ENCODE measurements at places on chromosomes 11 and 22. TPM values are rescaled to one million over a fixed set of nuclear protein-coding genes. Genes with fewer than 3 reads are reported as not detected.

Gene SYT7
- polyA plus RNA-seq: not detected

Gene CTSW
- polyA plus RNA-seq: 5.4 TPM

Gene CRYAB
- not detected for polyA plus RNA-seq

DNA sequence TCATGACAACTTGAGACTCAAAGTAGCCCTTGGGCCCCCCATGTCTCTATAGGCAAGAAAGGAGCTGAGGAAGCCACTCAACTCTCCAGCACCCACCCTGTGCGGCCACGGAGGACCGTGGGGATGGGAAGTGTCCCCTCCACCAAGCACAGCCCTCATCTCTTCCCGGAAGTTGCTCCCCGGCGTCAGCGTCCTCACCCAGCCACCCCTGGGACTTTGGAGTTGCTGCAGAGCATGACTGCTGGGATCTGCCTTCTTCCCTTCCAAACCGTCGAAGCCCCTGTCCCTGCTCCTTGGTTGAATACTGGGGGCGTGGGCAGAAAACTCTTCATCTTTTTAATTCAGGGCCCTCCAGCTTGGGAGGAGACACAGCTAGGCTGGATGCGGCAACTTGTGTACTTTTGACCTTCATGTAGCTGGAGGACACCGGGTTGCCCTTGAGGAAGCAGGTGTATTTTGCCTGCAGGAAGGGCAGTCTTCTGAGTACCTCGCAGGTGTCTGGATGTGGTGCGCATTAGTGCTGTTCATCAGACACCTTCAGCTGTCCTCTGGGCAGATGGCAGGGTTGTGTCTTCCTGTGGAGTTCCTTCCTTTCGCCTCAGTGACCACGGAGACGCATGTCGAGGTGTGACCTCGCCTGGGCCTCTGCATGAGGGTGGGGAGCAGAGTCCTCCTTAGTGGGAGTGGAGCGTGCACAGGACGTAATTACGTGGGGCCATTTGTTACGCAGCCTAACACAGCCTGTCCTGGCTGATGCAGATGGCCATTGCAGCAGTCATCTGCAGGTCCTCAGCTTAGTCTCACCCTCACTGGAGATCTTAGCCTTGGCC is 12.2 kb upstream of the IFITM3 start:
- H3K27me3 ChIP-seq: no peaks in the 10 kb centered on the region
- H3K27ac ChIP-seq: no peak overlapping the region
- no peaks in the 10 kb centered on the region for H3K36me3 ChIP-seq
- H3K4me1 ChIP-seq: peaks cover 13% of the 10 kb centered on the region
- H3K4me3 ChIP-seq: no peak overlapping the region

- H3K4me1 ChIP-seq: peaks cover 45% of the 10 kb centered on the region
- no peaks in the 10 kb centered on the region for H3K36me3 ChIP-seq
- H3K27me3 ChIP-seq: peaks cover 2% of the 10 kb centered on the region
- H3K4me3 ChIP-seq: peak overlapping the region; percentile 74
- H3K27ac ChIP-seq: no peak overlapping the region
These were observed 1.5 kb upstream of the LARGE1 start for GRCh38 chr22:33921525-33922348.

DNA sequence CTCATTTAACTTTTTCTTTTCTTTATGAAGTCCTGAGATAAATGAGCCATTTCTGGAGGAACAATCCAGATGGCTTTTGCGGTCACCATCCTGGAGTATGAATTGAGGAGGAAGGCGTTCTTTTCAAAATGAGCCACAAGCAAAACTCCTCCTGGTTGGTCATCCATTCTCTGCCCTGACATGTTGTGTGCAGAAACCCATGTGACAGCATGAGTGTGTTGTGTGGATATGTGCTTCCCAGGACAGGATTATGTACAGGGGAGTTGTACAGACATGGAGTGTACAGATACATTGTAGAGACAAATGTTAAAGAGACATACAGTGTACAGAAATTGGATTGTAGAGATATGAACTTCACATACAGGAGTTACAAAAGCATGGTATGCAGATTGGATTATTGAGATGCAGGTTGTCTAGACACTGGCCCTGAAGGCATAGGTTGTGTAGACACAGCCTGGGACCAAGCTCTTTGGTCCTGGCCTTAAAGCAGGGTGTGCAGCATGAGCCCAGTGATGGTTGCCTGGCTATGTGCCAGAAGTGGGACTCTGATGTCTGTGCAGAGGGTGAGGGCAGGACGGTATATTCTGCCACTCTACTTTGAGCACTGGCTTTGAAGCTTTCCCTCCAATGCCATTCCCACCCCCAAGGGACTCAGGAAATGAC is 178.5 kb upstream of the ZBED5 start:
- H3K36me3 ChIP-seq: no peaks in the 10 kb centered on the region
- H3K4me3 ChIP-seq: no peak overlapping the region
- H3K27me3 ChIP-seq: no peaks in the 10 kb centered on the region

GRCh38 chr11:66176650-66177049 is 91.8 kb upstream of the RAB1B start:
- H3K4me3 ChIP-seq: no peak overlapping the region
- no peaks in the 10 kb centered on the region for H3K4me1 ChIP-seq
- DNase-seq: no peak
- no peaks in the 10 kb centered on the region for H3K27me3 ChIP-seq

- H3K4me3 ChIP-seq: no peak overlapping the region
- H3K4me1 ChIP-seq: peaks cover 3% of the 10 kb centered on the region
- no peaks in the 10 kb centered on the region for H3K27me3 ChIP-seq
- H3K27ac ChIP-seq: no peak overlapping the region
- no peak for DNase-seq
- H3K36me3 ChIP-seq: no peaks in the 10 kb centered on the region
These were observed 20.4 kb upstream of the EMSY start for GRCh38 chr11:76424379-76424778.

- no peak for DNase-seq
- H3K27ac ChIP-seq: no peak overlapping the region
- H3K27me3 ChIP-seq: no peaks in the 10 kb centered on the region
- no peaks in the 10 kb centered on the region for H3K4me1 ChIP-seq
- H3K4me3 ChIP-seq: no peak overlapping the region
These were observed 106.2 kb upstream of the CHORDC1 start for GRCh38 chr11:90329043-90329442.

DNA sequence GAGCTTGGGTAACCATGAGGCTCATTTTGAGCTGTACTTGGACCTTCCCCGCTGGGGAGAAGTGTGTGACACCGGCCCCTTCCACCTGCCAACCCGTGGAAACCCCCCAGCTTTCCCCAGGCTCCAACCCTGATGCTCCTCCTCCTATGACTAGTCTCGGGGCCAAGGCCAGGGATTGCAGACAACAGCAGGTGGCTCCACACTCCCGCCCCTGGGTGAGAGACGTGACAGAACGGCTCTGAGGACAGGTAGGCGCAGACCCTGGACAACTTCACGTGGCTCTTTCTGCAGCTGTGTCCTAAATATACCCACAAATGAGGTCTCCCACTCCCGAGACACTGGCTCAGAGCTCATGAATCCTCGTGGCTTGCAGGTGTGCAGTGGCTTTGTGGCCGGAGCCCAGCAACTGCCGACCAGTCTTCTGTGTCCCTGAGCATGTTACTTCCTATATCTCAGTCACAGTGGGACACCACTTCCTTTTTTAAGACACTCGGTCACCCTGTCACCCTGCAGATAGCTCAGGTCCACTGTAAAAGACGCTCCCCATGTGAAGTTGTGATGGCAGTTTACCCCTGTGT is 55.2 kb downstream of the NECTIN1 start:
- DNase-seq: peak; percentile 80
- no peaks in the 10 kb centered on the region for H3K27me3 ChIP-seq
- no peak overlapping the region for H3K27ac ChIP-seq
- no peaks in the 10 kb centered on the region for H3K36me3 ChIP-seq
- H3K4me1 ChIP-seq: peaks cover 25% of the 10 kb centered on the region
- H3K4me3 ChIP-seq: peak overlapping the region; percentile 25

GRCh38 chr11:44314733-44315132 is 4.8 kb upstream of the ALX4 start:
- no peak for DNase-seq
- no peak overlapping the region for H3K4me3 ChIP-seq
- peaks cover 31% of the 10 kb centered on the region for H3K4me1 ChIP-seq
- no peaks in the 10 kb centered on the region for H3K36me3 ChIP-seq
- no peak overlapping the region for H3K27ac ChIP-seq

DNA sequence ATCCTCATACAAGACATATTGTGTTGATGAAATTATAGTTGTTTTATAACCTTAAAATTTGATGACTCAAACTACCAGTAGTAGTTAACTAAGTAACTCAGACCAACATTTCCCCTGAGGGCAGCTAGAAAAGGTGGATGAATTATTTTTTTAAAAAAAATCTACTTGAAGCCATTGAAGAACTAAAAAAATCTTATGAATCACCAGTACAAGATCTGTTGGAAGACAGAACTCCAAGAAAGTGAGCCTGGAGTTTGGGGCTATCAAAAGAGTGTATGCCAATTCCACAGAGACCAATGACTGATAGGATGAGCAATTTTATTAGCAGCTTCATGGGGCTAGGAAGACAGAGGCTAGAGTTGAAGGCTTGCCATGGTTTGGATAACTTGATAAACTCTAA is 72.4 kb downstream of the CYP2R1 start:
- no peak for DNase-seq
- H3K36me3 ChIP-seq: no peaks in the 10 kb centered on the region
- H3K27me3 ChIP-seq: peaks cover 7% of the 10 kb centered on the region
- H3K4me1 ChIP-seq: no peaks in the 10 kb centered on the region
- no peak overlapping the region for H3K27ac ChIP-seq

All from B cell (primary cell).